ENCODE measurements at places on chromosomes 1 and 21.

DNA sequence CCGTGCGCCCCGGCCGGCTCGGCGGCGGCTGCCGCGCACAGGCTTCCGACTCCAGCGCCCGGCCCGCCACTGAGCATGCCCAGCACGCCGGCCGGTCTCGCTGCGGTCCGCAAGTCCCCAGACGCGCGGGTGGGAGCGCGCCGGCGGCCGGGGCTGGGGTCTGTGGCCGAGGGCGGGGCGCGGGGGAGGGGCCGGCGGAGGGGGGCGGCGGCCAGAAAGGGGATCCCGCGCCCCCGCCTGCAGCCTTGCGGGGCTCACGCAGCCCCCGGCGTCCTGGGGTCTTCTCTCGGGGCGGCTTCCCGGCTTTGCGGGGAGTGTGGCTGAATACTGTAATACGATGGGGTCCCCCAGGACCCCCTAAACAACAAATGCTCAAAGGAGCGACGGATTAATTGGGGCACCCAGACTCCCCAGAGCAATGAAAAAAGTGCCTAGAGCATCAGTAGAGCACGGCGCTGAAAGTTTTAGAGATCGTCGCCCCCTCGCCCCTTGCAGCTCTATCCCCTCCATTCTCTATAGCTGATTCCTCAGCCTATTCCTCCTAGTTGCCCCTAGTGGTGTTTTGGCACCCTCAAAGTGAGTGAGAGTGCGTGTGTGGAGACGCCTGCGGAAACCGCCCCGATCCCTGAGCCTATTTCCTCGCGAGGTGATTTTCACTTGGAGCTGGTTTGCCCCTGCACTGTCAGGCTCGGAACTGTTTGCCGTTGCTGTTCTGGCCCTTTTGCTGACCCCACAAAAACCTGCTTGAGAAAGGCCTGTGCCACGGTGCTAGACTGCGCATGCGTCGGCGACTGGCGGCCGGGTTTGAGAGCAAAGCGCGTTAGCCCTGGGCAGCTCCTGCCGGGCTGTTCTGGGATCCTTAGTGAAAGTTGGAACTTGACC, at the start of gene VAV3:
VAV3 (minus strand) TSS at position 71 of the 882 bp plus-strand sequence. CDS start 311 bp downstream, outside the sequence.
- DNase-seq, result peak; percentile 53

GRCh38 chr1:228009828-228010775, 3.3 kb downstream of the WNT3A start:
- no peak for DNase-seq

DNA sequence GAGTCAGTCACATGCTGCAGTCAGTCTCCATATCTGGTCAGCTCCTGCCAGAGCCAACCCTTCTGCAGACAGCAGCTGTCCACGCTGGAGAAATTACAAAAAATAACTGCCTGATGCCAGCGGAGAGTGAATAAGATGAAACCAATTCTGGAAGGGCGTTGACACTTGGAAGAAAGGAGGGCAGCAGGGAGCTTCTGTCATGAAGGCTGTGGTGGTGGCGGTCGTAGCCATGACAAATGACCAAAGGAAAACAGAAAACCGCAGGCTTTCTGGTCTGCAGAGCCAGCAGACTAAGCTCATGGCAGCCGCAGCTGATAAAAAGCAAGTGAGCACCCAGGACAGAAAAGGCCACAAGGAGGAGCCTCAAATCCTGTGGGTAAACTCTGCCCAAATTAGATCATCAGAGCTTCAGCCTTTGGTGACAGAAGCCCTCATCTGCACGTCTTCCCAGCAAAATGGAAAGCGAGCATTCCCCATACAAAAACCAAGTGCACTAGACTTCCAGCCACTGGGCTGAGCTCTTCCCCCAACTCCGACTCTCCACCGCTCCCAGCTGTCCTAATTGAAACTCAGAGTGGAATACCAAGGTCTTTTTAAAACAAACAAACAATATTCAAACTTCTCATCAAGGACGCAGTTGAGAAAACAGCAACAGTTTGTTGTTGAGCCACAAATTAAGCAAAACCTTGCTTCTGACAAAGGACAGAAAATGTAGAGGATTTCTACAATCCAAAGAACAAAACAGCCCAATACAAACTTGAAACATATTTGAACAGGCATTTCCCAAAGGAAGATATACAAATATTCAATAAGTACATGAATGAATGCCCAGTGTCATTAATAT, 28.7 kb downstream of the RSPH1 start:
- no peak for DNase-seq

DNA sequence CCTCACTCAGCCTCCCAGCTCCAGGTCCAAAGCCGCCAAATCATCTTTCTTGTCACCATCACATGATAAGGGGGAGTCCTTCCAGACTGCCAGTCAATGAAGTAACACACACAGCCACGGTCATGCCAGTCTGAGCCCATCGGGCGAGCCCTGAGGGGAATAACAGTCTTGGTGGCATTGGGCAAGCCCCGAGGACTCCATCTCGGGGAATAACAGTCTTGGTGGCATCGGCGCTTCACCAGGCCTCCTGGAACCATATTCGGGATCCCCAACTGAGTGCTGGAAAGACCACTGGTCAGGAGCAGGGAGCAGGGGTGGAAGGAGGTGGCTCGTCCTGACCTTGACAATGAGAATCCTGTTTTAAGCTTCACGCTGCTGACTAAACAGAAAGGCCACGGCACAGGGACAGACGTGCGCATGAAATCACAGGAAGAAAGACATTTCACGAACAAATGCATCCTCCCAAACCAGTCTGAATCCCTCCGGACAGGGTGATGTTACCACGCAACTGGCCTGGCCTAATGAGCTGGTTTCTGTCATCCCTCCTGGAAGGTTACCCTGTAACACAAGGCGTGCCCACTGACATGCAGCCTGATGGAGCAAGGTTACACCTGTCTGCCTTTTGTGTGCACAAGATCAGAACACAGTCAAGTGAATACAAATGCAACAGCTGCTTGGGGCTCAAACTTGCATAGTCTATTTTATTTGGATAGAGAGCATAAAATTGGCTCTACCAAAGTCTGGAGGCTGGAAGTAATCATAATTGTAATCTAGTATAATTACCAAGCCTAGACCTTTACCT, 517.4 kb downstream of the KIF26B start:
- no peak for DNase-seq

DNA sequence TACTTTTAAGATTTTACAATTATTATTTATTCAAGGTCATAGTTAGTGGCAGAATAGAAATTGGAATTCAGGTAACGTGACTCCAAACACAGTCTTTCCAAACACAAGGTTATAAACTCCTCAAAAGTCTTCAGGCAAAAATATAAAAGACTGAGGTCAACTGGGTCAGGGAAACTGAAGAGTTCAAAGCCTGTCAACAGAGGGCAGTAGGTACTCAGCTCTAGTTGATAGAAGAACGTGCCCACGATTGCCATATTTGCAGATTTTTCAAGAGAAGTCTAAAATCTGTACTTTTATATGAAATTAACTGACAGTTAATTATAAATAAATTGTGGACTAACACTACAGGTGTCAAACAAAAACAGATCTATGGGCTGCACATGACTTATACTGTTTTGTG, 135.0 kb downstream of the LHX4 start:
- DNase-seq, result no peak

DNA sequence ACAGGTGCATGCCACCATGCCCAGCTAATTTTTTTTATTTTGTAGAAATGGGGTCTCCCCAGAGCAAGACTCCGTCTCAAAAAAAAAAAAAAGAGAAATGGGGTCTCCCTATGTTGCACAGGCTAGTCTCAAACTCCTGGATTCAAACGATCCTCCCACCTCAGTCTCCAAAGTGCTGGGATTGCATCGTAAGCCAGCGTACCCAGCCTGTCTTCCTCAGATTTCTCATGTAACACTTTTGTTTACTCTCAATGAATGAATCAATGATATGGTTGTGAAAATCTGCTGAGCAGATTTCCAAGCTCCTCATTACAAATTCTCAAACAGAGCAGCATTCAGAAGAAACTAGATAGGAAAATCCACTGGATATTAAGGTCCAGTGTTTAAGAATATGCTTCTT, 6.6 kb downstream of the CMPK1 start:
- no peak for DNase-seq

- no peak for DNase-seq
These were observed 66.8 kb downstream of the TTC3 start for GRCh38 chr21:37139902-37140301.

GRCh38 chr1:228740543-228741317, 5.5 kb downstream of the RHOU start:
- no peak for DNase-seq

DNA sequence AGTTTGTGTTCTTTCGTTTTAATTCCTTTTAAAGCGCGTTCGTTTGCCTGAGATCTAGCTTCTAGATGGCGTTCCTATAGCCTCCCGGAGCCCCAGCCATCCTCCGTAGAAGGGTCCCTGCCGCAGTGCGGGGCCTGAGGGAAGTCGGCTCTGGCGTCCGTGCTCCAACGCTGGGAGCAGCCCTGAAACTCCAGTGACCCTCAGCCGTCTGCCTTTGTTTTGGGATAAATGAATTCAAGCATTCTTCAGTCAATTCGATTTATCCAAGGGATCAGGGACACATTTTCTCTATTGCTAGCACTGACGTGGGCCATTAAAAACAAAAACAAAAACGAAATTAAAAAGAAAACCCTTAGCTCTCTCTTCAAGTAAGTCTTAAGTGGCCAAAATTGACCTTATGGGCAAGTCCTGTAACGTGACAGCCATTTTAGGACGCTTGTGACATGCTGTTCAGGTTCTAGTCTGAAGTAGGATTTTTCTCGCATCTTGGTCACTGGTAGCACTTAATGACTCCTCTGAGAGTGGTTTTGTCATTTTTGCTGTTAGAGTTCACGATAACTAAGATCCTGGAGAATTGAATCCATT, 742 bp upstream of the HSPA13 start:
- DNase-seq, result no peak

GRCh38 chr1:18556364-18556763, 74.3 kb upstream of the PAX7 start:
- no peak for DNase-seq

DNA sequence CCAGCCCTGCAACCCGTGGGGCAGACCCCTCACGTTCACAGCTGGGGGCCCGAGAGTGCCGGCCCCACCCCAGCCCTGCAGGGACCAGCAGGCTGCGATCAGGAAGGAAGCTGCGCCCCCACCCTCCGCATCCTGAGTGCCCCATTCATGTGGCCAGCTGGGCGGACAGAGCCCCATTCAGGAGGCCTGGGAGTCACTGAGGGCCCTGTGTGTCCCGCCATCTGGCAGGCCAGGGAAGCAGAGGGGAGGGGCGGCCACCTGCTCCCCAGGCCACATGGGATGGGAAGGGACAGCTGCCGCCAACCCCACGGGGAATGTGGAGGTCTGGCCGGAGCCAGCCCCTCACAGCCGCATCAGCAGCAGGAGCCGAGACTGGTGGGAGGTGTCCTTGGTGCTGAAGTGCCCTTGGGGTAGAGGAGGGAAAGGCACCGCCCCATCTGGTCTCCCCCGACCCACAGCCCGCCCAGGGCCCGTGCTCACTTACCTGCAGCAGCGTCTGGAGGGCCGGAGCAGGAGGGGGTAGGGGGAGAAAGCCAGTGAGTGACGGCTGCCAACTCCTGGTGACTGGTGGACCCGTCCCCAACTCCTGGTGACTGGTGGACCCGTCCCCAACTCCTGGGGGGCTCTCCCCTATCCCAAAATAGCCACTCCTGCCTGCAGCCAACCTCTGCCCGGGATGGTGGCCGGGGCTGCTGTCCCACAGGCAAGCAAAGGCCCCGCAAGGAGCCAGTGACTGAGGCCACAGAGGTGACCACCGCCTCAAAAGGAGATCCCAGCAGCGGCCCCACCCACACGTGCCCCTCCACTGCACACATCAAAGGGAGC, 8.7 kb downstream of the ACAP3 start:
- DNase-seq, result no peak

DNA sequence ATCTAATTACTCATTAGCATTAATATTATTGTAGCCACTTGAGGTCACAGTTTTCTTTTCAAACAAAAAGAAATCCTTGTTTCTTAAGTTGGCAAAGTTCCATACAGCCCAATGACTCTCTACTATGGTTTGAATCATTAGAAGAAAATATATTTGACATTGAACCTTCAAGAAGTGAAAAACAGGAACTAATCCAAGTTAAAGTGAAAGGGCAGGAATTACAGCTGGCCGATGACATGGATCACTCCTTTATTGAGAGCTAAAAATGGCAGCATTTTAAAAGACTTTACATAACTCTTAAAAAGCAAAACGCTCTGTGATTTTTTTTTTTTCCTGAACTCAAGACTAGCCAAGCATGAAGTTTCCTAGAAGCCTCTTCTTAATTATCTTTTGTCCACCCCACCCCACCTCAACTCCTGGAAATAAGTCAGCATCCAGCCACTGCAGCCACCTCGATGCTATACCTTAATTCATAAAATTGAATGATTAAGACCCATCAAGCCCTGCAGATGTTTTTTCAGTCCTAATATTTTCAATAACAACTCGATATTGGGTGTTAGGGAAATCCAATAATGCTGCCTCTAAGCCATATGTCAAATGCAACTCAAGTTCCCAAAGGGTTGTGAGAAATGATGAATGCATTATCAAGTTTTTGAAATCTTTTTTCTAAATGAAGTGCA, 323.1 kb downstream of the HHIPL2 start:
- no peak for DNase-seq

DNA sequence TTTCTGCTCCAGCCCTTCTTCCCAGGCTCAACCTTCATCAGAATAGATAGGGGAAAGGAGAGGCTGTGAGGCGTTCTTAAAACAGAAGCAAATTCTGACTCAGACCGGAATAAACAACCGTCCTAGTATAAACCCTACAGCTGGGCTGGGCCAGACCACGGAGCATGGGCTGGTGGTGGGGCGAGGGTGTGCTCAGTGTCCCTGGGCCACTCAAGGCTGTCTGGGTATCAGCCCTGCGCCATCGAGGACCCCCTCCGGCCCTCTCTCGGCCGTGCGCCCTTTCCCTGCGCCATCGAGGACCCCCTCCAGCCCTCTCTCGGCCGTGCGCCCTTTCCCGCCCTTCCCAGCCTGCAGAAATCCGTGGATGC, 36.0 kb downstream of the CAPN2 start:
- no peak for DNase-seq

- no peak for DNase-seq
These were observed 39.6 kb upstream of the SLC19A2 start for GRCh38 chr1:169525391-169525790.

GRCh38 chr1:194952171-194952570, 1656.1 kb downstream of the KCNT2 start:
- no peak for DNase-seq

GRCh38 chr1:205998457-205999241, 4.5 kb downstream of the RAB7B start:
- DNase-seq, result no peak
